ENCODE measurements at places on chromosomes 12 and 14.

- no peak for DNase-seq
These were observed 52.0 kb downstream of the CRACR2A start for GRCh38 chr12:3700861-3701260.

GRCh38 chr14:104550340-104550860 is 29.2 kb upstream of the C14orf180 start:
- DNase-seq, result no peak

DNA sequence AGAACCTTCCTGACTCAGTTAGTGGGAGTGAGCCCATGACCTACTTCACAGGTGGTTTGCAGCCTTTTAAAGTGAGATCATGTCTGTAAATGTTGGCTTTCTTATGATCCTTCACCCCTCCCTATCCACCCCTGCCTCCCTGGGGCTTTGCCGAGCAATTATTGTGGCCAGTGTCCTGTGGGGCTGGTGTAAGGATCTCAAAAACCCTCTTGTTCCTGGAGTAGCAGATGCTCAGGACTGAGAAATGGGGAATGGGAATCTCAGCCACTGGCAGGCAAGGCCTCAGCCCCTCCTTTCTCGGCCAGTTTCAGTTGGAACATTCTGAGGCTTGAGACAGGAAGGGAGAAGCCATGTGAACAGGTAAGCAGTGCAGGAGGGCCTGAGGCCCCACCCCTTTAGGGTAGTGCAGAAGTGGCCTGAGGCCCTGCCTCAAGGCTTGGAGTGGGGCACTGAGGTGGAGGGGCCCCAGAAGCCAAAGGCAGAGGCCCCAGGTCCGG is 53.8 kb downstream of the PLEKHG3 start:
- DNase-seq, result no peak

DNA sequence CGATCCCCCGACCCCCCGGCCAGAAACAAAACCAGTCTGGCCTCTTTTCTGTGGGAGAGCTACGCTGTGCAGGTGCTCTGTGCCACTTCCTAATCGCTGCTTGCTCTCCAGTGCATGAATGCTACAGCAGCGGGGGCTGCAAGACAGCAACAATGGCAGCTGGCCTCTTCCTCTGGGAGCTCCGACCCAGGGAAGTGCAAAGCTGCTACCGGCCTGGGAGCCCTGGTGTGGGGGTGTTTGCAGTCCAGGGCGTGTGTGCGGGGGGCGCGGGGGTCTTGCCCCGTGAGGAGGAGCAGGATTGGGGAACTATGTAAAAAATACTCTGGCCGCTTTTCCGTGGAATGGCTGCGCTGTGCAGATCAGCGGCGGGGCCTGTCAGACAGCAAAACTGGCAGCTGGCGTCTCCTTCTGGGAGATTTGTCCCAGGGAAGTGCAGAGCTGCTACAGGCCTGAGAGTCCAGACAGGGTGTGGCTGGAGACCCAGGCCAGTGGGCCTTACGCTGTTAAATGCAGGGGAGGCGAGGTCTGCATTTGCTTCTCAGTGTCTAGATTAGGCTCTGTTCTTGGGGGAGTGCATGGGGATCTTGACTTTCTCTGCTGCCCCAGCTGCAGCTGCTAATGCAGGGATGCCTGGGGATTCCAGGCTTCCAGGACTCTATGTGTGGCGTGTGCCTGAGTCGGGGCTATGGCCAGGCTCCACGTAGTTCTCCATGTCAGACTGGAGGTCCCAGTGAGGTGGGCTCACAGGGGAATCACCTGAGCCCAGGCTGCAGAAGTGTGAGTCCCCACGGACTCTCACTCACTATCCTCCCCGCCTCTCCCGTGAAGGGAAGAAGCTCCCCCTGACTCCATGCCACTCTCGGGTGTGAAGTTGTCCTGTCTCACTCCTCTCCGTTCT is 344.5 kb downstream of the AEBP2 start:
- DNase-seq, result no peak

GRCh38 chr12:68497702-68498101 is 113.0 kb upstream of the RAP1B start:
- DNase-seq, result no peak

- no peak for DNase-seq
These were observed 84.7 kb downstream of the GALNT4 start for GRCh38 chr12:89439941-89440340.

- DNase-seq, result no peak
These were observed 25.2 kb upstream of the TSPAN8 start for GRCh38 chr12:71183018-71183417.

DNA sequence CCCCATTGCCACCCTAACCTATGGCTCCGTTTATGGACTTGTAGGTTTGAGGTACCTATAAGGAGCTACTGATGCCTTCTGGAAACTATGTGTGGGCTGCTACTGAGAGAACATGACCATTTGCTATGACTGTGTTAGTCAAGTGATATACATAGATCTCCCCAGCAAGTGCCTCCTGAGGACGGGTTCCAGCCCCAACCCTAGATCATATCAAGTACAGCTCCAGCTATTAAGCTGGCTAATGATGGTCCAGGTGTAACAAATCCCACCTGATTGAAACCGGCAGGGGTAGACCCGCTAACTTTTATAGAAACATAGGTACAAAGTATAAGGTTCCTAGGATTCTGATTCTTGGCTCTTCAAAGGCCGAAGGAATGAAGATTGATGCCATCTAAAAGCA is 23.7 kb downstream of the NINJ2 start:
- DNase-seq, result no peak

DNA sequence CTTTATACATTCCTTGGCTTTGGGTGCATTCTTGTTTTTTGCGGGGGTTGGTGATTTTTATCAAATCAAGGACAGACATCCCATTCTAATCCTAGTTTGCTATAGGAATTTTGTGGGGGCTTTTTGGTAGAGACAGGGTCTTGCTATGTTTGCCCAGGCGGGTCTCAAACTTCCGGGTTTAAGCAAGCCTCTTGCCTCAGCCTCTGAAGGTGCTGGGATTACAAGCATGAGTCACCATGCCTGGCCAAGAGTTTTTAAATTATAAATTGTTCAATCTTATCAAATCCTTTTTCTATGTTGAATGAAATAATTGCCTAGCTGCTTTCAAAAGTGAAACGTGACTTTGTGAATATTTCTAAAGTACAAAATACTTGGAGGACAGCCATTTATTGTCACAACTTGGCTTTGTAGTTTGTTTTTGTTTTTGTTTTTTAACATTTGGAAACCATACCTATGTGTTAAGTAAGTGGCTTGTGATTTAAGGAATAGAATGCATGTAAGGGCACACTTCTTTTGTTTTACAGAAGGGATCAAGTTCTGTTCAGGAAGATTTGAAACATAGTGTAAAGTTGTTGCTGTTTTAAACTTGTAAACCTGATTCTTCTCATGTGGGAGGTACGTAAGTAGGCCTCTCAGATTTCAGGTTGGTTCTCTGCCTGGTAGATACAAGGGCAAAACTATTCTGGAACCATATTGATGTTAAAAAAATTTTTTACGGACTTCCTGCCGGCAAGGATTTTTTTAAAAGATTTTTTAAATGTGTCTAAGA is 13.4 kb downstream of the MARK3 start:
- no peak for DNase-seq

- no peak for DNase-seq
These were observed 86.7 kb downstream of the PTGER2 start for GRCh38 chr14:52400846-52401245.

GRCh38 chr14:64993266-64993930 is 6.7 kb downstream of the FNTB start:
- DNase-seq, result no peak

GRCh38 chr14:104931771-104932675 is 7.3 kb downstream of the PLD4 start:
- DNase-seq, result no peak

- DNase-seq, result no peak
These were observed 28.2 kb downstream of the NT5DC3 start for GRCh38 chr12:103812789-103813188.

GRCh38 chr12:113290506-113290905 is 44.4 kb downstream of the SLC8B1 start:
- no peak for DNase-seq

DNA sequence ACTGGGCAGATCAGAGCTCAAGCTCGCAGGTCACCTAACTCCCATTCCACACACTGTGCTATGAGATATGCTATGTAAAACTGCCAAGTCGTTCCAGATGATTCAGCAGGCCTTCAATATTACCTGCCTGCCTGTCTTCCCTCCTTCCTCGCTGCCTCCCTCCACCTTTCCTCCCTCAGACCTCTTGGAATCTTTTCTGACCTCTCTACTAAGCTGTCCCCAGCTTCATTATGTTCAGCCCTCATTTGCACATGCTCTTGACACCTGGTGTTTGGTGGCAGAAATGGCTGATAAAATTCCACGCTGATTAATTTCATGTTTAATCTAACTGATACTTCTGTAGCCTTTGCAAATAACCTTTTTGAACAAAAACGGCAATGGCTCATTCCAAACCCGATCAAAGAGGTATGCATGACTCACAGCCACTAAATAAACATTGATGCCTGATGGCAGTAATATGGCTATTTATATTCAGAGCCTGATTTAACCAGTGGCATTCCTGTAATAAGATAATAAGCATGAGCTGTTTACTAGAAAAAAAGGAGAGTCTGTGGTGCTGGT is 130.8 kb upstream of the EGLN3 start:
- no peak for DNase-seq

DNA sequence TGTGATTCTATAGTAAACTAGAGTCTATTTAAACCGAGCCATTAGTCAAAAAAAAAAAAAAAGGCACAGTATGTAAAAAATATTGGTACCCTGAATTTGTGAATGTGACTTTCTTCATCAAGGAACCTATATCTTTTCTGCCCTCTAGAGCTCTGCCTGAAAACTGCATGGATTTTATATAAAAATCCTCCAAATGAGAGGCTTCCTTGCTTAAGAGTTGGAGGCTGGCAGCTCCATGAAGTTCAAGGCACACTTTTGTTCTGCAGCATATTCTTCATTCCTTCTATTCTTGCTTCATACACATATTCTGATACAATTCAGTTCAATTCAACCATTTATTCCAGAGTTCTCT is 23.1 kb upstream of the NKX2-8 start:
- no peak for DNase-seq

- DNase-seq, result no peak
These were observed 66.2 kb downstream of the MOK start for GRCh38 chr14:102238766-102239165.

- DNase-seq, result no peak
These were observed 87.4 kb downstream of the PIWIL1 start for GRCh38 chr12:130424858-130425697.

GRCh38 chr12:123836292-123836691 is 74.2 kb downstream of the DNAH10 start:
- no peak for DNase-seq

DNA sequence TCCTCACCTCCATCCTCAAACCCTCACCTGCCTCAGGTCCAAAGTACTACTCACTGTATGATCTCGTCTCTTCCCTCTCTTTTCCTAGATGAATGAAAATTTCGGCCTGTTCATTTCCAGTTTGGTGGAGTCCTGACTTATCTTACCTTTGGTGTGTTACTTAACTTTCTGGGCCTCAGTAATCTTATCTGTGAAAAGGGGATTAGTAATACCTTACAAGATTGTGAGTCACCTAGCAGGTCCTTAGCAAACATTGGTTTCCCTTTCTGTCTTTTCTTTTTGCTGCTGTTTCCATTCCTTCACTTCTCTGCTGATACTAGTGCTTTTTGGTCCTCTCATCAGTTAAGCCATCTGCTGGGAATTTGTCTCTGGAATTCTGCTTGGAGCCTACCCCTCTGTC is 52.8 kb downstream of the AKAP6 start:
- DNase-seq, result no peak

GRCh38 chr14:59360923-59361794 is 104.0 kb downstream of the GPR135 start:
- DNase-seq, result no peak

- DNase-seq, result no peak
These were observed 19.0 kb upstream of the SMOC1 start for GRCh38 chr14:69860221-69860620.

DNA sequence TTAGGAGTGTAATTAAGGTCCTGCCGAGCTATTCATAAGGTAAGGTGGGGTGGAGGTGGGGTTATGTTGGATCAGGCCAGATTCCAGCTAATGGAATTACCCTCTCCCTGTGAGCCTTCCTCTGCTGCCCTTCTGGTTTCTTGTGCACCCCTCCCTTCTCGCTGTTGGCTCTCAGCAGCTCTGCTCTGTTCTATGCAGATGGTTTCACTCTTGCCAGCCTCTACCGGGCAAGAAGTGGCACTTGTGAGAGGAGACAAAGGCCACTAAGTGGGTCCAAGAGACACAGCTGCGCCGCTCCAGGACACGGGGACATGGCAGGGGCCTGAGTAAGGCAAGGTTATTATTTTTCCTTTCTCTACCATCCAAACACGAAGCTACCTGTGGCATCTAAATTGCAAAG is 334.4 kb downstream of the EMP1 start:
- DNase-seq, result no peak

DNA sequence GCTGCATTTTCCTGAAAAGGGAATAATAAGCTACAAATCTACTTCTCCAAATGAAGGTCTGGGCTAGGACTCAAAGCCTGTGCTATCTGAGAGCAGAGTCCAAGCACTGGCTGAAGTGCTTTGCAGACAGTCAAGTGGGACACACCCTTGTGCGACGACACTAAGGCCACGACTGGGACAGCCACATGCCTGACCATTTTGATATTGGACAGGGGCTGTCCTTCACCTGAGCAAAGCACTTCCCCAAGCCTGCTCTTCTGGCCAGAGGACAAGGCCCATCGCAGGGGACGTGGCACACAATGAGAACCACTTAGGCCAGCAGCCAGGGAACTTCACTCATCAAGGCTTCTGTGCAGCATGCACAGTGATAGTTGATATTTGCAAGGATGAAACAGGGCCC is 71.4 kb downstream of the RBM19 start:
- no peak for DNase-seq

DNA sequence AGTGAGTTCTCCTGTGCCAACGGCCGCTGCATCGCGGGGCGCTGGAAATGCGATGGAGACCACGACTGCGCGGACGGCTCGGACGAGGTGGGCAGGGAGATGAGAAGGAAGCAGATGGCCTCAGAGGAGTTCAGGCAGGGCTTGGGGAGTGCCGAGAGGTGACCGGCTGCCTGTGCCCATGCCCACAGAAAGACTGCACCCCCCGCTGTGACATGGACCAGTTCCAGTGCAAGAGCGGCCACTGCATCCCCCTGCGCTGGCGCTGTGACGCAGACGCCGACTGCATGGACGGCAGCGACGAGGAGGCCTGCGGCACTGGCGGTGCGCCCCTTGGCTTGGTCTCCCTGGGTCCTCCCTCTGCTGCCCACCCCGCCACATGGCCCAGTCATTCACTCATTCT is 13.4 kb upstream of the NXPH4 start:
- DNase-seq, result no peak

DNA sequence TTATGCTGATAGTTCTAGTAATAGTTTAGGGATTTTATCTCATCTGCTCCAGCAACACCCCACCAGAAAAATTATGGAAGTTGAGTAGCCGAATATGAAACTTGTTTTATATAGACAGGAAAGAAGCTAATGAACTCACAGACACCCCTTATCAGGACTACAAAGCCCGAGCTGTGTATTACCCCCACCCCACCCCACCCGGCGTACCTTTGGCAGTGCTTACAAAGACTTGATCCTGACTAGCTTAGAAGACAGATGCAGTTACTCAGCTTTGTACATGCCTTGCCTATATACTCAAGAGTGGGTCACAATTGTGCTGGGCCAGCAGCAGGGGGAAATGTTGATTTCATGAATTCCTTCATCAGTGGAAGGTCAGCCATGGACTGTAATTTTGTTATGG is 22.4 kb downstream of the PROX2 start:
- DNase-seq, result no peak

GRCh38 chr12:2019126-2019525 is 14.9 kb upstream of the DCP1B start:
- DNase-seq, result no peak

Data from hypothalamus (tissue), 51 donors.